T follicular helper cell (primary cell): ENCODE measurements at places on chromosomes 2 and 18.

DNA sequence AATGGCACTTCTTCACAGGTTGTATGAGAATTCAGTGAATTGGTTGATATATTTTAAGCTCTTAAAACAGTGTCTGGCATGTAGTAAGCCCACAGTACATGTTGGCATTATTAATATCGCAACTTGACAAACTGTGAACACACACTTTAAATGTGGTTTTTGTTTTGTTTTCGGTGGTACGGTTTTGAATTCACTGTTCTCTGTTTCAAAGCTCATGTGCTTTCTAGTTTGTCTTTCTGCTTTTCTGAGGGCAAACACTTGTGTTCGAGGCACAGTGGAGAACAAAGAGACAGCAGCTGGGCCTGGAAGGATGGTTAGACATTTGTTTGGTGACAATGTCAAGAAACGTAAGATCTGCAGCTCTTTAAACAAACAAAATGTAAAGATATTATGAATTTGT is 276.5 kb upstream of the MC4R start:
- no peak for DNase-seq

- DNase-seq, result no peak
Measured at GRCh38 chr2:120761911-120762310, 26.2 kb downstream of the GLI2 start.

DNA sequence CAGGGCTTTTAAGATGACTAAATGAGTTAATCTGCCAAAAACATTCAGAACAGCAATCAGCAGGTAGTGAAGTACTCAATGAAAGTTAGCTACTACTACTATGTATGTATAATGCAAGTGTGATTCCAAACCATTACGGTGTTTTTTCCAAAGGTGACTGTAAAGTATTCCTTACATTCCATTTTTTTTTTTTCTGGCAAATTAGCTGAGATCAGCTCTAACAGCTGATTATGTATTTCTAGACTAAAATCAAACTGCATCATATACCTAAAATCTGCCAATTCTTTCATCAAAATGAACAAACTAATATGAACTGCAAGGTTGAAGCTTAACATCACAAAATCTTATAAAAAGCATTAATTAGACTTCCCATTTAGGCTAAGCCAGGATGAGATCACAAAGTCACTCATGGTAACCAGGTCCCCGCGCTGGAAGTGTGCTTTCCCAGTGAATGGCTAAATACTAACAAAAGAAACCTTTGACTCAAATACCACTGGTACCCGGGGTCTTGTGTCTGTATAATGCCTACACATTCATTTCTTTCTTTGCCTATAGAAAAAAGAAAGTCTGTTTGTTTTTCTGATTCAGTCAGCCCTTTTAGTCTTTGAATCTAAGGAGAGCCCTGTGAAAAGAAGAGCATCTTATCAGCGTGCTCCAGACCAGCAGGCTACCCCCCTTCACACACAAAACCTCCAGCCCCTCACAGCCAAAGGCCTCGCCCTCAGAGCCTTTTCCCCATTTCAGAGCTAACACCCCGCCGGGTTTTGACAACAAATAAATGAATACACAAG is 88.3 kb downstream of the RBMS1 start:
- DNase-seq, result no peak

DNA sequence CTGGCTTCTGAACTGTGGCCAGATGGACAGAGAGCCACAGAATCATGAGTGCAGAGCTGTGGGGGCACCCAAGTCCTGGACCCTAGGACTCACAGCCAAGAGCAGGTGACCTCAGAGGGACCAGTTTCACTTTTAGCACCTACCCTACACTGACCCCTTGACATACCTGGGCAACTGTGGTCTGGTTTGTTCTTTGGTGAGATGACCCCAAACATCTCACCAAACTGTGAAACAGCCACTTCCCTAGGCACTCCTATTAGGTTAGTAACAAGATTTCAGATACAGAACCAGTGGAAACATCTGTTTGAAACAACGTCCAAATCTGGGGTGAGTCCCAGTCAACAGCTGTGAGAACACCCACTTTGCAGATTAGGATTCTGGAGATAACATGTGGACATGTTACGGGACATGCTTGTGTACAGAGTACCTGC is 1.9 kb upstream of the ZFP36L2 start:
- DNase-seq, result no peak

- no peak for DNase-seq
Measured at GRCh38 chr2:171124541-171124940, 36.2 kb downstream of the TLK1 start.

- DNase-seq, result no peak
Measured at GRCh38 chr18:59729781-59730180, 32.6 kb upstream of the CCBE1 start.

GRCh38 chr2:128525653-128526052 is 207.0 kb upstream of the HS6ST1 start:
- DNase-seq, result no peak

GRCh38 chr2:222903234-222904220 is 42.7 kb downstream of the ACSL3 start:
- DNase-seq, result peak; percentile 3

- no peak for DNase-seq
Measured at GRCh38 chr2:73418343-73418742, 32.7 kb downstream of the ALMS1 start.

DNA sequence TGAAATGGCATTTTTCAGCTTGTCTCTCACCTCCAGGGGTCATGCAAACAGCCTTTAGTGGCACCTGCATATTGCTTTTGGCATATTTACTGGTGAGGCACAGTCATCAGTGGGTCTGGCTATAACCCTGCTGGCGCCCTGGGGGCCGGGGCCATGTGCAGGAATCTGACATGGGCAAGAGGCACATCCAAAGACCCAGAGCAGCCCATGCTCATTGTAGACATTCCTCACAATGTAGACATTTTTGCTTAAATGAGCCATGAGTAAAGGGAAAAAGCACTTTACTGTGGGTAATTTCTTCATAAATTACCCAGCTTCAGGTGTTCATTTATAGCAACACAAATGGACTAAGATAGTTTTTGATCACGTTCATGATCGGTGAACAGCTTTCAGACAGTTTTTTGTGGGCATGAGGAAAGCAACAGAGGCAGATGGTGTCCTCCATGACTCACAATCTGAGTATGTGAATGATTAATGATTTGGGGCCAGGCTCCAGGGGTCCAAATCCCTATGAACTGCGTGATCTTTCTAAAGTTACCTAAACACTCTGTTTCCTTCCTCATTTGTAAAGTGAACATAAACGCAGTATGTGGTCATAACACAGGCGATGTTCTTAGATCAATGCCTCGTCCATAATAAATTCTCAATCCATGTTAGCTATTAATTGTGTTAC is 85.8 kb downstream of the LIPG start:
- DNase-seq, result no peak

GRCh38 chr2:18848646-18849045 is 259.3 kb upstream of the NT5C1B start:
- DNase-seq, result no peak

GRCh38 chr2:201984800-201985525 is 48.7 kb upstream of the FZD7 start:
- DNase-seq, result no peak

GRCh38 chr18:58211510-58211909 is 167.5 kb downstream of the NEDD4L start:
- DNase-seq, result no peak

- DNase-seq, result no peak
Measured at GRCh38 chr2:191670076-191670475, 7.9 kb upstream of the NABP1 start.

- DNase-seq, result no peak
Measured at GRCh38 chr2:197165020-197165419, 145.6 kb downstream of the ANKRD44 start.

DNA sequence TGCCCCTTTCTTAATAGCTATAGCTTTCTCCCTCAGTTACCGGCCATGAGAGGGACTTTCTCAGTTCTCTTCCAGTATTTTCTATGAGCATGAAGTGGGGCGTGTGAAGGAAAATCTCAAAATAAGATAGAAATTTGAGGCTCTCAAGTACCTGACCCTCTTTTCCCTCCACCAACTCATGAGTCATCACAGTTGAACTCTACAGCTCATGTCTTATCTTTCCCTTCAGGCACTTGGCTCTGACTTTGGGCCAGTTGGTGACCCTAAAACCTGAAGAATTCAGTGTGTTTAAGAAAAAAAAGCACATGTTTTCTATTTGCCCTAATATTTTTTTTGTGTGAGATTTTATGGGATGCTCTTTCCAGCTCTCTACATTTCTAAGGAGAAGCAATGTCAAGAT is 896.7 kb upstream of the ZEB2 start:
- no peak for DNase-seq

DNA sequence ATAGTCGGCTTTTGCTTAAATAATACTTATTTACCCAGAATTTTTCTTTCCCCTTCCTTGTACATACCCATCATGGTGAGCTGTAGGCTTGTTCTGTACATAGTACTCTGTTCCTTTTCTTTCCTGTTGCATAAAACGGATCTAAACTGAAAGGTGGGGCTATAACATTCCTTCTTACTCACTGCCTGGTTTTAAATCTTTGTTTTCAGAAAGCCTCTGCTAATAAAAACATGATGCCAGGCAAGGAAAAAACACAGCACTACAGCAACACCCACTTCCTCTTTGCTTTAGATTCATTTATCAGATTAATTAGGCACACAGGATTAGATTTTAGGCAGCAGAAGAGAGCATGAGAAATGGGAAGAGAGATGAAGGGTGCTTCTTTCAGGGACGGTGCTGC is 19.6 kb upstream of the STON1 start:
- DNase-seq, result no peak

DNA sequence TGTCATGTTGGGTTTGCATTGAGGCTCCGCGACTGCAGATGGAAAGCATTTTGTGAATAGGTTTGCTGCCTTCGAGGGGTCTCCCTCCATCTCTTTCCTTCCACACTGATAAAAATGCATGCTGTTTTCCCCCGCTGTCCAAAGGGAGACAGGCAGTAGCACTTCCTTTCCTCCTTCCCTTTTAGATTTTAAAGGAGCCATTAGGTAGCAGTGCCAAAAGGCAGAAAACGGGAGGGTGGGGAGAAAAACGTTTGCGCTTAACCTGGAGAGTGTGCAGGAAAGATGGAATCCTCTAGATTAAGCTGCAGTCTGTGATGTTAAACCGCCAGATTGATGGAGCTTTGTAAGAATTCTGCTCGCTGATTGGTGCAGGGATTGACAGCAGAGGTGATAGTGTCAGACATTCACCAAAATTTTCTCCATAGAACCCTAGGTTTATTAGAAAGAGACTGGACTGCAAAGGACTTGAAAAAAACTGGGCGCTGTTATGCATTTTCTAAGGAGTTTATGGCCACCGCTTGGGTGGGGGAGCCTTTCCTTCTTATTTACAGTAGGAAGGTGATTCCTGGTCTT is 688 bp downstream of the MAPRE2 start:
- DNase-seq, result no peak

GRCh38 chr18:25109484-25109883 is 242.5 kb downstream of the ZNF521 start:
- DNase-seq, result no peak

- DNase-seq, result no peak
Measured at GRCh38 chr18:22176420-22177326, 7.3 kb downstream of the GATA6 start.

- DNase-seq, result no peak
Measured at GRCh38 chr2:40488101-40488601, 36.3 kb upstream of the SLC8A1 start.

- DNase-seq, result no peak
Measured at GRCh38 chr2:99420031-99420430, 69.8 kb downstream of the REV1 start.

DNA sequence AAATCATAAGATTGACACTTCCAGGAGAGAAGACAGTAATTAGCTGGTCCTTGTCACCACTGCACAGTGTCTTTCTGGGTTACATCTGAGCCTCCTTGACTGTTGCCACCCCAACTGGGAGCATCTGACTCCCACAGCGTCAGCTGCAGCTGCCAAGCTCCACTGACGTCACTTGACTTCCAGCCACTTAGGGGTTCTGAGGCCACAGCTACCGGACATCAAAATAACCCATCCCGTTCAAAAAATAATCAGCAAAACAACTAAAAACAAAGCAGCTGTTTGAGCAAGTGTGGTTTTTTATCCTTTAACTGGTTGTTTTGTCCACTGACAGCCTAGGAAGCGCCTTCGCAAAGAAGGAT is 206.5 kb upstream of the AGAP1 start:
- DNase-seq, result no peak
